ENCODE measurements at places on chromosomes 7 and 10. TPM values are rescaled to one million over a fixed set of nuclear protein-coding genes. Genes with fewer than 3 reads are reported as not detected.

DNA sequence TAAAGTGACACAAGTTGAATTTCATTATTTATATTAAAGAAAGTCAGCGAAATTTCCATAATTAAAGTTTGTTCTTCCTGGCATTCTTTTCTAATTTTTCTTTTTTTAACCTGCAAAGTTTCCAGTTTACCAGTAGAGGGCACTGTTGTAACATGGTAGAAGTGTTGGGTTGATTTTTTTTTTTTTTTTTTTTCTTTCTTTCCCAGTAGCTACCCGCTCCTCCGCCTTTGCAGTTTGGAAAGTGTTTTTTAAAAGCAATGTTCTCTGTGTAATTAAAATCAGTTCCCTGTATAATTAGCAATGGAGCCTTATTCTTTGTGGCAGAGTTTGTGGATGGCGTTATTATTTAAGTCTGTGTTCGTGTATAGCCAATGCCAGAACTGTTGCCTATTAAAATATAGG, 53.7 kb downstream of the TAF3 start:
- DNase-seq: no peak

DNA sequence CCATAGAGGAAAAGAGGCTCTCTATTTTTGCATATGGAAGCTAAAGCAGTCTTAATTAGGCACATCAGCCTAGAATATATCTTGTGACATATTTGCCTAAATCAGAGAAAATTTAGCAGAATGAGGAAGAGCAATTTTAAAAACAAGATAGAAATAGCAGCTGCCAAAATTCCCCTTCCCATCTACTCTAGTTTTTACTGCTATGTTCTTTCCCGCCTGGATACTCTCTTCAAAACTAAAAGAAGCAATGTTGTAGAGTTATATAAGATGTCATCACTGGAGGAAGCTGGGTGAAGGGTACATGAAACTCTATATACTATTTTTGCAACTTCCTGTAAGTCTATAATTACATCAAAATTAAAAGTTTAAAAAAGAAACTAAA, 87.0 kb downstream of the ARMH3 start:
- DNase-seq: no peak

- DNase-seq: no peak
Measured at GRCh38 chr10:14259696-14260566, 70.8 kb downstream of the FRMD4A start.

- DNase-seq: no peak
Measured at GRCh38 chr10:112741830-112742402, 208.1 kb upstream of the TCF7L2 start.

DNA sequence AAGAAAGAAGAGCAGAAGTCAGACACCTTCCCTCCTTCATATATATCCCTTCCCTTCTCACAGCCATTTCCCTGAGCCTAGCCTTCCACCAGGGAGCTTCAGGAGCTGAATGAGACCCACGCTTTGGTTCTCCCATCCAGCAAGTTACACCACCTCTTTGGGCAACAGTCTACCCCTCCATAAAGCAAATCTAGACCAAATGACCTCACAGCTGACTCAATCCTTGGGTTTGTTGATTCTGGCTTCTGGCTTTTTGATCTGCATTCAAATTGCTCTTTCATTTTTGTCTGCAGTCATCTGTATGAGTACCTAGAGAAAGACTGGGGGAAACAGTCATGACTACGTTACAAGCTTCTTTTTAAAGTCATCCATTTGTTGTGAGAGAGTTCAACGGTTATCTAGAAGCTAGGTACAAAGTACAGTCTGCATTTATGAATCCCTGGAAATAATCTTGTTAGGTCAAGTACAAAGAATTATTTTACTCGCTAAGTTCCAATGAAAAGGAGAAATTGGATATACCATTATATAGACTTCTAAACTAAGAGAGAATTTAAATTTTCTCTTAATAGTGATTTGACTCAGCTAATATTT, 86.3 kb downstream of the RAB11FIP2 start:
- peak; percentile 40 for DNase-seq

GRCh38 chr10:123665491-123666286, 466 bp upstream of the GPR26 start:
- no peak for DNase-seq

DNA sequence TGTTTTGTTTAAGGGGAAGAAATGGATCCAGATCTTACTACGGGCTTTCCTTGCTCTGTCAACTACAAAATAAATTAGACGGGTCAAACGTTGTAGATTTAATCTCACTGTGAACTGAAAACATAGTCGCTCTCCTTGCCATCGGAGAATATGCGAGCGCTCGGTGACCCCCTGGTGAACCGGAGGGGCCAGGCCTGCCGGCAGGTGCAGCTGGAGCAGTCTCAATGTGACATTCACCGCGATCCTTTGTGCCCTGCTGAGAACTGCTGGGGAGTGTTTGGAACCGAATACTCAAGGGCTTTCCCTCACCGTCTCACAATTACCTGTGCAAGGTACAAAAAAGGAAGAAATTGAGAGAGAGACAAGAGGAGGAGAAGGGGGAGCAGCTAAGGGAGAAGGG, 174.1 kb upstream of the GPR26 start:
- no peak for DNase-seq

DNA sequence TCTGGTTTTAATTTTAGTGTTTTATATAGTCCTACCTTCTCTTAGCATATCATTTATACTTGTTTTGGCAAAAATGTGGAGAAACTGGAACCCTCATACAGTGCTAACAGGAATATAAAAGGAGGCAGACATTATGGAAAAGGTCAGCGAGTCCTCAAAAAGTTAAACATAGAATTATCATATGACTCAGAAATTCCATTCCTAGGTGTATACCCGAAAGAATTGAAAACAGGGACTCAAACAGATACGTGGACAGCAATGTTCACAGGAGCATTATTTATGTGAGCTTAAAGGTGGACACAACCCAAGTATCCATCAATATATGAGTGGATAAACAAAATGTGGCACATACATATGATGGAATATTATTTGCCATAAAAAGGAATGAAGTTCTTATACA, 51.5 kb downstream of the VAX1 start:
- no peak for DNase-seq

GRCh38 chr10:11345224-11346054, 266.0 kb downstream of the USP6NL start:
- no peak for DNase-seq

DNA sequence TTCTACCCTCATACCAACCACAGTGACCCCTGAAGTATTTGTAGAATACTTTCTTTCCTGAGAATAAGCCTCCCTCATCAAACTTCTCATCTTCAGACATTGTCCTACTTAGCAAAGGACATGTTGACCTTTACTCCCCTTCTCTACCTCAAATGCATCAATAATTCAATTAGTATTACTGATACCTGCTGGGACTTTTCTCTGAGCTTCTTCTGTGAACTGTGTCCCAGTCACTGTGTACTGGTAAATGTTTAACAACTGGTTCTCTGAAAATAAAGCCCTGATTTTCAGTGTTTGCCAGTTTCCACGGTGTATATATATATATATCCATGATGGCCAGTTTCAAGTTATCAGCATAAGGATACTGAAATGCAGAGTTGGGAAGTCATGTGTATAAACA, 12.2 kb downstream of the PANK1 start:
- DNase-seq: no peak

DNA sequence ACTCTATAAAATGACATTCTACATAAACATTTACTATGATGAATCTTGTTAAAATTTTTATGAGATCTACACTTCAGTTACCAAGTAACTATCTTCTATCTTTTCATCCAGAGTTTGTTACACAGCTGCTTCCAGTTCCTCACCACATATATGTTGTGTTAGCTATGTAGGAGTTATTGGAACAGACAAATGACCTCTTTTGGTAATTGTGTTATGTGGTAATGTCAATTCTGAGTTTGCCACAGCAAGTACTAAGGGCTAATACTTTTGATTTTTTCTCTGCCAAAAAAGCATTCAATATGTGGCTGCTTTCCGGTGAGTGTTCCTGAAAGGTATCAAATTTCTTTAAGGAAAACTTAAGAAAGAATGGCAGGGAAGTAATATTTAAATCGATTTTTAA, 573.9 kb upstream of the PCDH15 start:
- no peak for DNase-seq

GRCh38 chr7:1939434-1940401, 269.6 kb downstream of the ELFN1 start:
- DNase-seq: peak; percentile 82

DNA sequence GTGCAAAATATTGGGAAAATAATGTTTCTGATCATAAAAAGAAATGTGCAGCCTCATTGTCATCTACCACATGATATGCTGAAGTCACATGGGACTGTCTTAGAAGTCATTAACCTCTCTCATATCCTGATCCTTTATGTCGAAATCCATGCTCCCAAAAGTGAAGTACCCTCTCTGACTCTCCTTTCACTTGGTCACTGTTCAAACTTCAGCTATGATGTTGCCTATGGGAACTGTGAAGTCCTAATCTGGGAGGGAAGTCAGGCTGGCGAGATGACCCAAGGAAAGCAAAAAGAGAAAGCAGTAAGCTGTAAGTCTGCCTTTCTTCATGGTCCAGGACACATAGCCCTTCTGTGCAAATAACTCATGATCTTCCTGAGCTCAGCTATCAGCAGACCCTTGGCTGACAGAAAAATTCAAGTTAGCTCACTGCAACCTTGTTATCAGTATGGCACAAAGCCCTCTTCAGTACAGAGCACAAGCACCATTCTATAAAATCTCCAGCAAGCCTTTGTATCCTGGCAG, 29.5 kb downstream of the WASL start:
- DNase-seq: no peak

GRCh38 chr7:73366990-73367389, 39.0 kb downstream of the FKBP6 start:
- DNase-seq: no peak

- no peak for DNase-seq
Measured at GRCh38 chr7:103576641-103577040, 130.6 kb upstream of the SLC26A5 start.

DNA sequence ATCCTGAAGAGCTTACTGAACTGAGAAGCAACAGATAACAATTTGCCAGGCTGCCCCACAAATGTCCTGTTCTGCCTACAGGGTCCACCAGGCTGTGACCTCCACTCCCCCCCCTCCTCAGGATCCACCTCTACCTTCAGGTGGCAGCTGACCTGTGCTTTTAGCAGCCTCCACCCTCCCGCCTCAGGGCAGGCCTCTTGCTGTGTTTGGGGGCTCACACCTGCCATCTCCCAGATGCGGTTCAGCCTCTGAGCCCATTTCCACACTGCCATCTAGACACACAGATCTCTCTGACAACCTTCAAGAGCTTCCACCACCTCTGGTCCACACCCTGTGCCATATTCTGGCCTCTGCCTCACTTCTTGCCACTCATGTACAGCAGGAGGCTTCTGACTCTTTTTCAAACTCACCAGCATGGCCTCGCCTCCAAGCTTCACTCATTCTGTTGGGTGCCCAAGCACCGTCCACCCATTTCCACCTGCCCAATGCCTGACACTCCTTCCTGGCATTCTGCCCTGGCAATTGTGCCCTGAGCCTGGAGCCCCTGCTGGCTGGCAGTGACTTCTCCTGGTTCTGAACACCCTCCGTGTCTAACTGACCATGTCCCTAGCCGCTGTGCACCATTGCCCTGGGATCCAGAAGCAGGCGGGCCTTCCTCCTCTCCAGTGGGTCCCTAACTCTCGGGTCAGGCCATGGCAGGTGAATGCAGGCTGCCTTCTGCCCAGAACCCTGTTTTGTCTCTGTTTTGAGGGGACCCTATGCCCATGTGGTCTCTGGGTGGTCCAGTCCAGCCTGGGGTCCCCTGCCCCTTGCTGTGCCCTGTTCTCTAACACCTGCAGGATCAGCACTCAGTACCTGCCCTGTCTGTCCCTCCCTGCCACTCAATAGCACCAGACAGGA, 18.5 kb downstream of the TMEM72 start:
- DNase-seq: no peak

DNA sequence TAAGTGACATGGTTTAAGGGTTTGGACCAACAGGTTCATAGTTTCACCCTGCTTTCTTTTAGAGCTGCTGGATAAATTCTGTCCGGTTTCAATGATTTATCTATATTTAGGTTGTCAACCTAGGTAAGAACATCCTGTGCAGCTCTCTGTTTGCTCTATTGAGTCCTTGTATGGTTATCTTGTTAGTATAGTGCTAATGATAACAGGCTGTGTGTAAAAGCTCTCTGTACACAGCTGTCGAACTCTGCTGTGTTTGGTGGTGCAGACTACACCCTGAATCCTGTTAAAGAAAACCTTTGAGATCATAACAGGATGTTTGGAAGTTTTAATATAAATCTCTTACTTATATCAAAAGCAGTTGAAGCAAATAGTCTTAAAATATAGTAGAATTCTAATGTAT, 219.2 kb downstream of the SDK1 start:
- DNase-seq: no peak

DNA sequence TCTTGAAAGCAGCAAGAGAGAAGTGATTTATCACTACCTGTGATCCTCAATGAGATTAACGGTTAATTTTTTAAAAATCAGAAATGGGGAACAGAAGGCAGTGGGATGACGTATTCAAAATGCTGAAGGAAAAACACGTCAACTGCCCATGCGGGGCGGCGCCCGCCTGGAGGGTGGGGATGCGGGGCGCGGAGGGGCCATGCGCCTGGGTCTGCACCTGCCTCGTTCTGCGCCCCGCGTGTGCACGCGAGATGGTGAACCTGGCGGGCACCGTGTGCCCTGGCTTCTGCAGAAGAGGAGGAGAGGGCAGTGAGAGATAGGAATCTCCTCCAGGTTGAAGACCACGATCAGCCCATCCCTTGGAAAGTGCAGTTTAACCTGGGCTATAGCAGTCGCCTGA, 79.3 kb upstream of the ZNF32 start:
- DNase-seq: peak; percentile 26

DNA sequence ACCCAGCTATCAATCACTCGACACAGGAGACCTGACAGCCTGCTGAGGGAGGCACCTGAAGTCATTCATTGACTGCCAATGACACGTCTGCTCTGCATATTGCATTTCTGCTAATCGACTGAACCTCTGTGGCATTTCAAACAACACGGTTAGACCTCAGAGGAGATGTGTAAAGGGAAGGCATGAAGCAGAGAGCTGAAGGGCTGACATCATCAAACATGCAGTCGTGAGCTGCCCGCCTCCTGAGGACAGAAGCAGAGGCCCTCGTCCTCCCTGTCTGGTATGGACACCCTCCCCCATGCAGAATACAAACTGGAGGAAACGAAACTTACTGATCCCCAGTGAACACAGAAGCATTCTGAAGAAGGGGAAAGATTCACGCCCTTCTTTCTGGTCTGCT, 462.6 kb upstream of the MGMT start:
- DNase-seq: no peak

The PIK3AP1 gene
- total RNA-seq: 11.7 TPM

The TEX36 gene
- total RNA-seq: not detected

The SGCE gene
- total RNA-seq: 0.38 TPM

The FIS1 gene
- 127 TPM for total RNA-seq

The TWIST1 gene
- total RNA-seq: 7.5 TPM

The SEMA3D gene
- 0.64 TPM for total RNA-seq
